ENCODE measurements at places on chromosomes 5 and 9.

- DNase-seq: no peak
Measured at GRCh38 chr5:177428574-177429217, 2.2 kb downstream of the GRK6 start.

- no peak for DNase-seq
Measured at GRCh38 chr9:119802621-119803020, 433.4 kb upstream of the BRINP1 start.

- DNase-seq: no peak
Measured at GRCh38 chr5:34715711-34716110, 59.6 kb downstream of the RAI14 start.

DNA sequence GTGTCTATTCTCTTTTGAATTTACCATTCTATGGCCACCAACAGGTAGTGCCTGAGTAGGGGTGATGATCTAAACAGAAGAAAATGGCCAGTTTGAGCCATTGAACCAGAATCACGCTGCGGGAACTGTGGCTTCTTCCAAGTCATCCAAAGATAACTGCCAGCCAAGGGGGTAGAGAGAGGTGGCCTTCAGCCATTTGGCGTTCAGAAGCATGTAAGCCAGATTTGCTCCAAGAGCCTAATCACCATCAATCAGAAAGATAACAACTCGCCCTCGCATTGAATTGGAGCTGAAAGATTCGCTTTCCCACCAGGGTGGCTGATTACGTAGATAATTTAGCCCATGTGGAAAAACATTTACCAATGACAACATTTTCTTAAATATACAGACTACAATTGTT is 1302.7 kb upstream of the DMAC1 start:
- no peak for DNase-seq

GRCh38 chr5:56666901-56667300 is 148.4 kb upstream of the MAP3K1 start:
- DNase-seq: no peak

- no peak for DNase-seq
Measured at GRCh38 chr5:130893006-130893405, 272.1 kb downstream of the HINT1 start.

DNA sequence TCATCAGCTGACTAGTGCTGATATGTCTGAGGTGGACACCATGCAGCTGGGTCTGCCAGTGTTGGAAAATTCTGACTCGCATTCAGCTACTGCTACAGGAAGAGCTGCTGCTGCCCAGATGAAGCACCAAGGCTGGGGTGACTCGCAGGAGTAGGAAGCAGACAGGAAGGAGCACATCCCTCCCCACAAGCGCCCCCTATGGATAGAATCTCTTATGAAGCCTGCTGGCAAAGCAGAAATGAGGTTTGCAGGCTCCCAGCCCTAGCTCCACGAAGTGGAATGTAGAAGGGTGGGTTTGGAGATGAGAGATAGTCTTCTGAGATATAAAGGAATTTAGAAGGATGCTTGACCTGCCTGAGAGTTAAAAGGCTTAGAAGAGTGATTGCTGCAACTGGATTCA is 443.0 kb downstream of the ACTL7B start:
- no peak for DNase-seq

- DNase-seq: no peak
Measured at GRCh38 chr5:112776301-112776856, 38.7 kb downstream of the APC start.

Measured in CD4-positive, alpha-beta T cell treated with Interleukin-15 for 4 hours (primary cell).